ENCODE measurements at places on chromosomes 11 and 22.
A peak's percentile ranks its signal among the peaks of the same experiment; 100 is the strongest.

DNA sequence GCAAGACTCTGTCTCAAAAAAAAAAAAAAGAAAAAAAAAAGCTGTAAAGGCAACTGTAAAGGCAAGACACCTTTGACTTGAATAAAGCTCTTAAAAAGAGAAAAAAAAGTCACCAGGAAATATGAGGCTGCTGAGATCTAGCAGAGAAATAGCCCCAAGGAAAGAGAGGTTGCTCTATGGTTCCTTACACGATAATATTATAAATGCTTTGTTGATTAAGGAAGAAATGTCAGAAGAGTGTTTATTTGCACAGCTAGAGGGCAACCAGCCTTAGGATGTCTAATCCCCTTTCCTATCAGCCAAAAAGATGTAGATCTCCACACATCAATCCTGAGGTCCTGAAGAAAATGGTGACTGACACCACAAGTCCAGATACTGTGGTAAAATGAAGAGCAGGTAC, 32.0 kb downstream of the RBFOX2 start:
- peaks cover 5% of the 10 kb centered on the region for H3K27me3 ChIP-seq
- no peak overlapping the region for H3K4me3 ChIP-seq
- H3K4me1 ChIP-seq: no peaks in the 10 kb centered on the region
- H3K36me3 ChIP-seq: no peaks in the 10 kb centered on the region
- no peak overlapping the region for H3K27ac ChIP-seq

DNA sequence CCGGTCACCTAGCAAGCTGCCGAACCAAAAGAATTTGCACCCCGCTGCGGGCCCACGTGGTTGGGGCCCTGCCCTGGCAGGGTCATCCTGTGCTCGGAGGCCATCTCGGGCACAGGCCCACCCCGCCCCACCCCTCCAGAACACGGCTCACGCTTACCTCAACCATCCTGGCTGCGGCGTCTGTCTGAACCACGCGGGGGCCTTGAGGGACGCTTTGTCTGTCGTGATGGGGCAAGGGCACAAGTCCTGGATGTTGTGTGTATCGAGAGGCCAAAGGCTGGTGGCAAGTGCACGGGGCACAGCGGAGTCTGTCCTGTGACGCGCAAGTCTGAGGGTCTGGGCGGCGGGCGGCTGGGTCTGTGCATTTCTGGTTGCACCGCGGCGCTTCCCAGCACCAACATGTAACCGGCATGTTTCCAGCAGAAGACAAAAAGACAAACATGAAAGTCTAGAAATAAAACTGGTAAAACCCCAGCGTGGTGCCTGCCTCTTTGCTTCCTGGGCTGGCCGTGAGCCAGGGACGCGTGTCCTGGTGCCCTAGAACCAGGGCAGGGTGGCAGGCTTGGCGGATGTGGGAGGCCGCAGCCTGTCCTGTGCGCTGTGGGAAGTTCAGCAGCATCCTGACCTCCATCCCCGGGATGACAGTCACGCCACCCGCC, 13.2 kb downstream of the CCND1 start:
- no peak overlapping the region for H3K27ac ChIP-seq
- no peaks in the 10 kb centered on the region for H3K4me1 ChIP-seq
- no peaks in the 10 kb centered on the region for H3K27me3 ChIP-seq
- H3K4me3 ChIP-seq: no peak overlapping the region
- H3K36me3 ChIP-seq: no peaks in the 10 kb centered on the region

GRCh38 chr11:118321386-118322082, 17.0 kb downstream of the CD3E start:
- H3K4me1 ChIP-seq: peaks cover 56% of the 10 kb centered on the region
- H3K36me3 ChIP-seq: peaks cover 10% of the 10 kb centered on the region
- no peak for DNase-seq
- H3K27me3 ChIP-seq: no peaks in the 10 kb centered on the region
- no peak overlapping the region for H3K4me3 ChIP-seq

- H3K4me1 ChIP-seq: no peaks in the 10 kb centered on the region
- peaks cover 31% of the 10 kb centered on the region for H3K27me3 ChIP-seq
- H3K4me3 ChIP-seq: no peak overlapping the region
- no peaks in the 10 kb centered on the region for H3K36me3 ChIP-seq
- H3K27ac ChIP-seq: no peak overlapping the region
Measured at GRCh38 chr11:120499088-120499487, 12.5 kb upstream of the GRIK4 start.

DNA sequence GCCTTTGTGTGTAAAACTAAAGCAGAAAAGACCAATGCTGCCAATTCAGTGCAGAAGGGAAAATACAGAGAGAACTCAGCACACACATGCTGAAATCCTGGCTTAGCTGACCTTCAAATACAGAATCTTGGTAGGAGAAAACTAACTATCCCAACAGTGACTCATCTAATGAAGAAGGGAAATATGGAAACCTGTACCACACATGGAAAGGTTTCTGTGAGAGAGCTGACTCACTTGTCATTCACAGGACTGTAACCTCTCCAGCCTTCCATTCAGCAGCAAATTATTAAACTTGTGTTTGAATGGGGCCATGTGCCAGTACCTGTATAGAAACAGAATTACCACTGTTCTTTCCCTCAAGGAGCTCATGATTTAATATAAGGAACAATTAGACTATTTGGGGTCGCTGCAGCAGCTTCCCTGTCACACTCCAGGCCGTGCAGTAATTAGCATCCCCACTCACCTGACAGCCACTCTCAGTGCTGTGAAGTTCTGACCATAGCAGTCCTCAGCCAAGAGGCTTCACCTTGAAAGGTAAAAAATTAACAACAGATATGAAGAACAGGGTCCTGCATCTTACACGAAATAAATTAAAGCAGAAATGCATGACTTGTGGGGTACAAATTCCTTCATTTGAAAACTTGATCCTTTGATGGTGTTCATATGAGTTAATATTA, 53.9 kb downstream of the MSANTD4 start:
- H3K36me3 ChIP-seq: no peaks in the 10 kb centered on the region
- H3K4me1 ChIP-seq: no peaks in the 10 kb centered on the region
- DNase-seq: no peak
- H3K27ac ChIP-seq: no peak overlapping the region

GRCh38 chr11:99176430-99176829, 155.7 kb downstream of the CNTN5 start:
- no peak overlapping the region for H3K4me3 ChIP-seq
- no peak for DNase-seq
- no peaks in the 10 kb centered on the region for H3K4me1 ChIP-seq

GRCh38 chr11:83845797-83846196, 559.6 kb upstream of the CCDC90B start:
- no peak for DNase-seq
- no peak overlapping the region for H3K4me3 ChIP-seq
- H3K27ac ChIP-seq: no peak overlapping the region
- H3K36me3 ChIP-seq: no peaks in the 10 kb centered on the region
- no peaks in the 10 kb centered on the region for H3K4me1 ChIP-seq
- no peaks in the 10 kb centered on the region for H3K27me3 ChIP-seq

DNA sequence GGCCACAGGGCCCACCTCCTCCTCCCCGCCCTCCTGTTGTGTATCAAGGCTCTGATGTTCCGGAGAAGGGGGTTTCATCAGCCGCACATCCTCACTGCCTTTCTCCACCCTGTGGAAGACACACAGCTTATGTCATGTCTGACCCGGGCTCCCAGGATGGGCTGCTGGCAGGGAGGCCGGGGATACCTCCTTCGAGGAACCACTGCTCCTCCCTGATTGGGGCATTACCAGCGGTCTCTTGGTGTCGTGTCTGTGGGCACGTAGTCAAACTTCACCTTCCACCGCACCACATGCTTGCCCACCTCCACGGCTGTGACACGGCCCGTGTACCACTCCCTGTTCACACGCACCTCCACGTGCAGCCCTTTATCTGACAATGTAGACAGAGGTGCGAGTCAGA, 35.9 kb downstream of the MORC2 start:
- DNase-seq: no peak
- no peak overlapping the region for H3K27ac ChIP-seq
- peaks cover 5% of the 10 kb centered on the region for H3K4me1 ChIP-seq

DNA sequence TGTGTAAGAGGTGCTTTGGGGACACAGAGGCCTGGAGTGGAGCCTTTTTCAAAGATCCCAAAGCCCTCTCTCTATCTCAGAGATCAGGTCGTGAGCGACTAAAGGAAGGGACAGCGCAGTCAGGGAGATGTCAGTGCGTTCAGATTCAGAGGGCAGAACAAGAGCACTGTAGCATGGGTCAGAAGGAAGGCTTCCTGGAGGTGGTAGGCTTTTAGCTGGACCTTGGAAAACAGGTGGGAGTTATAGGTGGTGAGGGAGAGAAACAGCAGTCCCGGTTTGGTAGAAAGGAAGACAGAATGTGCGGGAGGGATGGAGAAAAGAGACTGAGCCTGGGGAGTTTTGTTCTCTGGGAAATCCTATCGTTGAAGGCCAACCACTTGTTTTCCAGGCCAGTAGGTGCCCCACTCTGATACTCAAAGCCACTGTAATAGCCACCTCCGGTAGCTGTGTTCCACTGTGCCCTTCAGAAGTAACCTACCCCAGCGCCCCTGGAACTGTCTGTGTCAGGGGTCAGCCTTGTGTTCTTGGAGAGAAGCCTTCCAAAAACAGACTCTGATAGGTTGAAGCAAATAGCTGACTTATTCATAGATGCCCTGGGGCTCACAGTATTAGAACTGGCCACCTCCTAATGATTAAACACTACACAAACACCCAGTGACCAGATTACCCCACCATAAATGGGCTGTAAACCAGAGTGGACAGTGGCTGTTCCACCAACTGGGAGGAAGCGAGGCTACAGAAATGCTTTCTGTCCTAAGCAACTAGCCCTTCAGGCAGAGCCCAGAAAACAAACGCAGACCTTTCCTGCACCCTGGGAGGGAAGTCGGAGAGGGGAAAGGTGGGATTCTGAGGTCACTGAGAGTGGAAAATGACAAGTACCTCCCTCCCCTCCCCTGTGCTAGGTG, 157.7 kb downstream of the DBX1 start:
- no peak overlapping the region for H3K4me3 ChIP-seq
- H3K4me1 ChIP-seq: no peaks in the 10 kb centered on the region
- no peaks in the 10 kb centered on the region for H3K27me3 ChIP-seq
- H3K36me3 ChIP-seq: no peaks in the 10 kb centered on the region
- H3K27ac ChIP-seq: no peak overlapping the region
- no peak for DNase-seq

GRCh38 chr22:45931042-45931441, 45.9 kb downstream of the WNT7B start:
- no peak overlapping the region for H3K4me3 ChIP-seq
- no peak overlapping the region for H3K27ac ChIP-seq
- DNase-seq: no peak
- H3K36me3 ChIP-seq: no peaks in the 10 kb centered on the region
- peaks cover 27% of the 10 kb centered on the region for H3K27me3 ChIP-seq

DNA sequence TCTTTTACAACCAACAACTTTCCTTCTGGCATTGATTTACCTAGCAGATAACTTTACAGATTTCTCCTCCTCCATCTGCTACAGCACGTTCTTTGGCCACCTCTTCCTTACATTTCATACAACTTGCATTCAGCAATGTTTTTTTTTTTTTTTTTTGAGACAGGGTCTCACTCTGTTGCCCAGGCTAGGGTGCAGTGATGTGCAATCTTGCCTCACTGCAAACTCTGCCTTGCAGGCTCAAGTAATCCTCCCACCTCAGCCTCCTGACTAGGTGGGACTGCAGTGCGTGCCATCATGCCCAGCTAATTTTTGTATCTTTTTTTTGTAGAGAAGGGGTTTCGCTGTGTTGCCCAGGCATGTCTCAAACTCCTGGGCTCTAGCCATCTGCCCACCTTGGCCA, 6.5 kb downstream of the PDE3B start:
- no peak for DNase-seq
- H3K27me3 ChIP-seq: no peaks in the 10 kb centered on the region
- H3K4me3 ChIP-seq: peak overlapping the region; percentile 20
- peaks cover 70% of the 10 kb centered on the region for H3K4me1 ChIP-seq

GRCh38 chr11:104772806-104773241, 125.4 kb downstream of the CASP12 start:
- H3K27me3 ChIP-seq: no peaks in the 10 kb centered on the region
- DNase-seq: no peak
- no peaks in the 10 kb centered on the region for H3K36me3 ChIP-seq
- peaks cover 10% of the 10 kb centered on the region for H3K4me1 ChIP-seq
- H3K4me3 ChIP-seq: no peak overlapping the region

DNA sequence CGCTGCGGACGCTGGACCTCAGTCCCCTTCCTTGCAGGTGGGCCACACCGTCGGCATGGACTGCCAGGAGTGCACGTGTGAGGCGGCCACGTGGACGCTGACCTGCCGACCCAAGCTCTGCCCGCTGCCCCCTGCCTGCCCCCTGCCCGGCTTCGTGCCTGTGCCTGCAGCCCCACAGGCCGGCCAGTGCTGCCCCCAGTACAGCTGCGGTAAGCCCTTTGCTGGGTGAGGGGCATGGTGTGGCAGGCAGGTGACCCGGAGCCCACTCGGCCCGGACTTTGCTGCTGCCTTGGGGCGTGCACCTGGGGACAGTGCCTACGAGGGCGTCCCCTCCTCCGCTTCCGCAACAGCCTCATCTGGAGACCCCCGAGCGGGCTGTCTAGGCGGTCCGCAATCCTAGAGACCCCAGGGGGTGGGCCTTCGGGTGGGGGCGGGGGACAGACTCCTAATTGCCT, 25.4 kb upstream of the MUC5B start:
- H3K4me1 ChIP-seq: no peaks in the 10 kb centered on the region
- no peak overlapping the region for H3K4me3 ChIP-seq
- no peak for DNase-seq
- no peaks in the 10 kb centered on the region for H3K36me3 ChIP-seq
- H3K27ac ChIP-seq: no peak overlapping the region

DNA sequence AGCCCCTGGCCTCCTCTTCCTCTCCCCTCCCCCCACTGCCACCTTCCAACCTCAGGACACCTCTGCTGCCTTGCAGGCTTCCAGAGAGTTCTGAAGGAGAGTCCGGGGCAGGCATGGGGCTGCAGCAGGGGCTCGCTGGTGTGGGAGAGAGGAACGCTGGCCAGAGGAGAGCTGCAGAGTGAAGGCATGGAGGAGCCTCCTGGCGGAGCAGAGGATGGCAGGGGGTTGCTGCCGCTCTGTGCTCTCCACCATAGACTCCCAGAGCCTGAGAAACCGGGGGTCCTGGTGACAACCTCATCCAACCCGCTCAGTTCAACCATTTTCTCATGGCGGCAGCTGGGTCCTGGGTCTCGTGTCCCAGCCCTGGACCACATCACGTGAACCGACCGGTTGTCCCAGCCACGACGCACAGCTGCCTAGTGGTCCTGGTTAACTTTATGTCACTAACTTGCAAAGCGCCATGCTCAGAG, 17.5 kb downstream of the MRGPRG start:
- no peak overlapping the region for H3K4me3 ChIP-seq
- H3K27ac ChIP-seq: no peak overlapping the region
- peaks cover 3% of the 10 kb centered on the region for H3K4me1 ChIP-seq
- peaks cover 16% of the 10 kb centered on the region for H3K27me3 ChIP-seq

Data from activated naive CD8-positive, alpha-beta T cell treated with anti-CD3 and anti-CD28 coated beads, Interleukin-2, amount 50 U/mL, for 24 hours (primary cell).